ENCODE measurements at places on chromosomes 5 and 9.
A peak's percentile ranks its signal among the peaks of the same experiment; 100 is the strongest.

- DNase-seq: no peak
Observed at GRCh38 chr5:31626156-31626555, 12.8 kb upstream of the PDZD2 start.

DNA sequence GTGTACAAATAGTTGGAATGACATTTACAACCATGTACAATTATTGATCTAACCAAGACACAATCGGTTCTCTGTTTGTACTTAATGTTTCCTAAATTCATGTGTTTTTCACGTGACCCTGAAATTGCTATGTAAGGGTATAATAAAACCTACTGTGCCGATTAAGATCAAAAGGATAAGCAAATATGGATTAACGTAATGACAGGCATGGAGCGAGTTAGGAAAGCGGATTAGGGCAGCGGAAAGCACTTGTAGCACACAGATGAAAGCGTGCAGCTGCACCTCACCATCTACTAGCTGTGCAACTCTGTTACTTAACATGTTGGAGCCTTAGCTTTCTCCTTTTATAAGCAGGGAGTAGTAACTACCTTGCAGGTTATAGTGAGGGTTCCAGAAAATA lies 38.3 kb upstream of the ZFYVE16 start:
- no peak for DNase-seq

DNA sequence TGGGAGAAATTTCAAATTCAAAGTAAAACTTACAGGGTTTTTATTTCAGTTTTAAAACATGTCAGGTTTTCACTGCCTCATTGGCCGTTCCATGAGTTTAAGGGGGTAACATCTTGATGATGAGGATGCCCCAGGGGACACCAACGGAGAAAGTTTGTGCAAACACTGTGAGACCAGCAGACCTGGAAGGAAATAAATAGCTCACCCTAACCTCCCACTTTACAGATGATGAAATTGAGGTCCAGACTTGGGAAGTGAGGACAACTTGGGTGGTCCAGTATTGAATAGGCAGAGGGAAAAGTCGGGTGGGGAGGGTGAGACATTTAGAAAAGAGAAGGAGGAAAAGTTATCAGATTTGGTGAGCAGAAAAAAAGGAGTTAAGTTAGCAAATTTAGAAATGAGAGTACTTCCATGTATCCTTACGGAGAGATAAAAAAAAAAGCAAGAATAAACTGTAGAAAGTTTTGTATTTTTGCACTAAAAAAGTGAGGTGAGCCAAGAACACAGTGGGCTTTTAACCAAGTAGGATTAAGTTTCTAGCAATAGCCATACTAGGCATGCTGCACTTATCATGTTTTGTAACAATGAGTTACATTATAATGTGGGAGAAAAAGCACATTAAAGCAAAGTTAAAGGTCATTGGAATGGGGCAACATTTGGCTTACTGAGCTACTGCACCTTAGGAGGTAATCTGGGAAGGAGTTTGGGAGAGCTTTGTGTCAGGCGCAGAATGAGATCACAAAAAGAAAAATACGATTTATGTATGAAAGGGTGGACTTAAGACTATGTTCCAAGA lies 125.1 kb downstream of the GAS1 start:
- DNase-seq: no peak

DNA sequence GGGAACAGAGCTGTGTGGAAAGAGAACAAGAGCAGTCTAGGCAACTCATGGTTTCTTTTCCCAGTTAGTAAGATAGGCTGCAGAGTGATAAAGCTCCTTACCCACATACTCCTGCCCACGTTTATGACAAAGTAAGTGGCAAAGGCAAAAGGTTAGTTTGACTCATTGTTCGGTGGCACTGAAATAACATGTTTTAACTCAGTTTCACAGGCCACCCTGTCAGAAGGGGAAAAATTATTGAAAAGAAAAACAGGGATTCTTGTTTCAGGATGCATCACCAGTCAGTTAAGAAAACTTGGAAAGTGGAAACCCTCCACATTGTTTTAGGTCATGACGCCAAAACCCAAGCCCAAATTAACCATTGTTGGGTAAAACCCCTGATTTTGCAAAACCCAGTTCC lies 22.3 kb upstream of the DAB2 start:
- no peak for DNase-seq

GRCh38 chr9:112198646-112199045 lies 23.5 kb upstream of the SUSD1 start:
- DNase-seq: no peak

GRCh38 chr9:27157736-27158135 lies 48.7 kb downstream of the TEK start:
- no peak for DNase-seq

DNA sequence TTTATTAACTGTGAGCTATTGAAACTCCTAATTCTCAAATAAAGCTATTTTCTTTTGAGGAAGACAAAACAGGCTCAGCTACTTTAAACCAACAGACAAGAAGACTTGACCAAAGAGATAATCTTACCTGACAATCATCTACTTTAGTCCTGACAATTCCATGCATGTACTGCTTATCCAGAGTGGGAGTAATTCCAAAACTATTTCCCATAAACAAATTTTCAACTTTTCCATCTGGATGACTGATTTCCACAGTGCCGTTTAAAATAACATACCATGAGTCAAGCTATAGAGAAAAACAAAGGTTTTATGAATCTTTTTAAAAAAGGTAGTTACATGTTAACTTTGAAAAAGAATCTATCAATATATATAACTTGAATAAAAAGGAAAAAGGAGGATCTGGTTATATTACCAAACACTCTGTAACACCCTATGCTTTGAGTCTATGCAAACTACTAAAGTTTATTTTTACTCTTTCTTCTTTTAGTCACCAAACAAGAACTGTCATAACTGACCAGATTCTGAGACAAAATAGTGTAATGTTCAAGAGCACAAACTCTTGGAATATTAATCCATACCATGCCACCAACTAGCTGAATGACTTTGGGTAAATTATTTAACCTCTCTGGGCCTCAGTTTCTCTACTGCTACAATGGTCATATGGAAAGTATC lies 129.7 kb downstream of the RAPGEF6 start:
- DNase-seq: no peak

DNA sequence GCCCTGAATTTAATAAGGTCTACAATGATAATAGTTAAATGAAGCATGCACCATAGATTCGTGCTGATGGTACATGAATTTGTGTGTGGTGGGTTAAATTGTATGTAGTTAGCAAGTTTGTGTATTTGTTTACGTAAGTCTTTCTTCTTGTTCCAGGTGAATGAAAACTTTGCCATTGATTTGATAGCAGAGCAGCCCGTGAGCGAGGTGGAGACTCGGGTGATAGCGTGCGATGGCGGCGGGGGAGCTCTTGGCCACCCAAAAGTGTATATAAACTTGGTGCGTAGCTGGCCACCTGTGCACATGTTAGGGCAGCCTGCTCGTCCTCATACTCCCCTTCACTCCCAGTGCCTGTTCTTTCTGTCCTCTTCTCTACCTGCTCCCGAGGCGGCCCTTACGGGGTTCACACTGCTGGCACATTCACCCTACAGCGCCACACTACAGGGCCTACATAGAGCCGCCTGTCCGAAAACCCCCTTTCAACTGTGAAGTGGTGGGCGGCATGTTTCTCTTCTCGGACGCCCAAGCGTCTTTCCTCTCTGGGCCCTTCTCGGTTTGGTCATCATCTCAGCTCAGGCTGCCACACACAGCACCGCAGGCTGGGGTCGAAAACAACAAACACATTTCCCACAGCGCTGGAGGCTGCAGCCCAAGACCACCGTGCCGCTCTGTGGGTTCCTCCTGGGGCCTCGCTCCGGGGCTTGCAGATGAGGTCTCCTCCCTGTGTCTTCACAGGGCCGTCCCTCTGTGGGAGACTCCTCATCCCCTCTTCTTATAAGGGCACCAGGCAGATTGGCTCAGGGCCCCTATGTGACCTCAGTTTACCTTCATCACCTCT lies 13.2 kb downstream of the NDUFS6 start:
- DNase-seq: no peak

- DNase-seq: peak; percentile 75
Observed at GRCh38 chr9:108033976-108034964, 544.7 kb upstream of the KLF4 start.

- DNase-seq: no peak
Observed at GRCh38 chr9:36136272-36136893, at the start of gene GLIPR2. Gene GLIPR2 (plus strand): TSS chr9:36136733. CDS start chr9:36136779, 46 bp downstream.

GRCh38 chr5:158434749-158435148 lies 575.8 kb upstream of the CLINT1 start:
- DNase-seq: no peak

DNA sequence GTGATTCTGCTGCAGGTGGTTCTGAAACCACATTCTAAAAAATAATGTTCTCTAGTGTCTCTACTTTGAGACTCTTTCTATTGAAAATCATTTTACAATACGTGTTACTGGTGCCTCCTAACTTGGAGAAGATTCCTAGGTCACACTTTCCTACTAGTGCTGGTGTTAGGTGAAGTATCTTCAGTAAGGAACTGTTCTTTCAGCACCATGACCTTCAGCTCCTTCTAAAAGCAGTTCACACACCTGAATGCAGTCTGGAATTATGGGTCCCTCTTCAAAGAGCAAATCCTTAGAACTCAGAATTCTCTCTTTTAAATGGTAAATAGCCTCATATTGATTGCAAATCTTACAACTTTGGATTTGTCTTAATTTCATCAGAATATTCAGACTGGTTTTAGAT lies 10.6 kb upstream of the DPYSL3 start:
- no peak for DNase-seq

GRCh38 chr5:76547242-76547890 lies 75.8 kb downstream of the F2RL2 start:
- DNase-seq: no peak

DNA sequence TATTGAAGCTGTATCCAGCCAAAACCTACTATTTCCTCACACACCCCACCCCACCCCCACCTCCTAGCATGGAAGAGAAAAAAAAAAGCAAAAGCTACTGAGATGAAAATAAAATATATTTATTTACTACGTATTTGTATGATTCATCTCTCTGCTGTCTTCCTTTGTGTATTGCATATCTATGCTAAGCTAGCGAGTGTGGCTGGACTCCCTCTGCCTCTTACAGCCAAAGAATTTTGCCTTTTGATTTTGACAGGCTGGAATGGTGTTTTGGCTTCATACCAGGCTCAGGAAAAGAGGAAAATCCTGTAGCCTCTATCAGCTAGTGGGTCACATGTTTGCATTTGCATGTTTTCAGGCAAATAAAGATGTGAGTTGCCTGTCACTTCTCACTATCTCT lies 2.2 kb downstream of the ABLIM3 start:
- no peak for DNase-seq

DNA sequence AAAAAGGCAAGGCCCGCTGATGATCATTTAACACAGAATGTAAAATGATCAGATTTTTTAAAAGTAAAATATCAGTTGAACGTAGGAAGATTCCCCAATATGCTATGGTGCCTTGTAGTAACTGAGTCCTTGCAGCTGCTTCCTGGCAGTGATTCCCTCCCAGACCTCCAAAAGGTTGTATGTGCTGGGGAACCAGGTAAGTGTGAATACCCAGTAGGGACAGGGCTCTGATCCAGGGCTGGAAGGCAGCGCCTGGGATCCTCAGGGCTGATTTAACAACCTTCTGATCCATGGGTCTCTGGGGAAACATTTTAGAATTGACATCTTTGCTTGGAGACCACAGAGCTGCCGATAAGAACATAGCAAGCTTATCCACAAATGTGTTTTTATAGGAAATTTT lies 76.7 kb upstream of the IL6ST start:
- DNase-seq: no peak

DNA sequence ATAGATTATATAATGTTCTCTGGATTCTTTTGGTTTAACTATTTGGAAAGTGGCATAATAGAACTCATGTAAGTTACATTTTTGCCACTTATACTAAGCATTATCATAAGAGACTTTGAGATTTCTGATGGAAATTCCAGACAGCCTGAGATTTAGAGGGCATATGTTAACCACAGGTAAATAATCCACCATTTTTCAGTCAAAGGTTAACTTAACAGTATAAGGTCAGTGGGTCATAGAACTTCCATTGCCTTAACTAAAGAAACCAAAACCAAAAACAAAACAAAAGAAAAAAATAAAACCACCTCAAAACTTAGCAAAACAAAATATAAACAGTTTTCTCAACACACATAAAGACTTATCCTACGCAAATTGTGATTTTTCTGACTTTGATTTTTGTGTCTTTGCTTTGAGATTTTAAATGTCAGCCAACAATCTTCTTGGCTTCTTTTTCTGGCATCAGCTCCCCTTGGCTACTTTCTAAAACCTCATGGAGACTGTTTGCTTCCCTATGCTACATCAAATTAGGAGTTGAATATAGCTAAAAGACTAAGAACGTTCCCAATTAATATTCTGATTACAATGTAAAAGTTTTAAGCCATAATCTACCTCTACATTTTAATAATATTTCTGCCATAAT lies 430.1 kb upstream of the DAB2 start:
- no peak for DNase-seq

GRCh38 chr9:27888661-27889295 lies 315.5 kb upstream of the C9orf72 start:
- DNase-seq: no peak

- DNase-seq: peak; percentile 83
Observed at GRCh38 chr5:80246995-80247729, 8.7 kb downstream of the SERINC5 start.

DNA sequence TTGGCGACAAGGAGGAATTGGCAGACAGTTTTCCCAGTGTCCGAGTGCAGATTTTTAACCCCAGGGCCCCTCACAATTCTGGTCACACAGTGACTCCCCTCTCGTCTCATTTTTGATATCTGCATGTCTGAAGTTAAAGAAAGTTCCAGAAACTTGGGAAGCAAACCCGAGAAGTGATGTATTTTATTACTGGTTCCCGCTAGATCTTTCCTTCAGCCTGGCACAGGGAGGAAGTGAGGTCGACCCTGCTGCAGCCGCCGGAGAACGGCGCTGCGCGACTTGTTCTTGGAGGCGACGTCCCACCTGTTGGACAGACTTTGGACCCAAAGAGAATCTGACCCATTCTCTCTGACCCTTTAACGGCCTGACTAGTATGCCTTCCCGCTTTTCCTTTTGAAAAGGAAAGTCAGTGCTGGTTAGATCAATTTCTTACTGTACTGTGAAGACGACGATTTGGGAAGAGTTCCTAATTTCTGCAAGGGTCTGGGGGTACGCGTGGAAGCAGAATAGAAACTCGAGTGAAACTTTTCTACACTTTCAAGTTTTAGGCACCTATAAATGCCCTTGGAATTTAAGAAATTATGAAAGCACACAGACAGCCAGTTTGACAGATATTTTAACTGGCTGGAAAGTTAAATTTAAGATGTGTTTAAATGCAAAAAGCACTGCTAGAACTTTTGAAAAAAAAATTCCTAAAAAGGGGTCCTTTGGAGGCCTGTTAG lies 744 bp downstream of the OTULIN start:
- DNase-seq: no peak

- no peak for DNase-seq
Observed at GRCh38 chr5:178625679-178626483, 969 bp downstream of the CLK4 start.

- DNase-seq: no peak
Observed at GRCh38 chr5:1431021-1431811, 14.0 kb downstream of the SLC6A3 start.

DNA sequence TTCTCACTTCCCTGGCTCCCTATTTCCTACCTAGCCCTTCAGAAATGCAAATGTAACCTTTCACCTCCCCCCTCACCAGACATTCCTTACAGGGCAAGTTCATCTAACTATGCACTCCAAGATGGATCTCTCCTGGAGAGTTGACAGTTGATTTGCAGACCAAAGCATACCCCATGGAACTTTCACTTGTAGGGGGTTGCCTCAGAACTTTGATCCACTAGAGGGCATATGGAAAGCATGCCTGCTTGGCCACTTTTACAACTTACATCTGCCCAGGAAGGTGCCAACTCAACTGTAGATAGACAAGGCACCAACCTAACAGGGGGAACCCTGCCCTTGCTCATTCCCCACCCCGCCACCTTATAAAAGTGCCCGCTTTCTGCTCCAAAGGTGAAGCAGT lies 187.8 kb downstream of the NXNL2 start:
- no peak for DNase-seq

GRCh38 chr5:155017610-155018009 lies 4.1 kb downstream of the KIF4B start:
- DNase-seq: no peak

Data from skeletal muscle cell (primary cell).